ENCODE measurements at places on chromosomes 6 and 20.

DNA sequence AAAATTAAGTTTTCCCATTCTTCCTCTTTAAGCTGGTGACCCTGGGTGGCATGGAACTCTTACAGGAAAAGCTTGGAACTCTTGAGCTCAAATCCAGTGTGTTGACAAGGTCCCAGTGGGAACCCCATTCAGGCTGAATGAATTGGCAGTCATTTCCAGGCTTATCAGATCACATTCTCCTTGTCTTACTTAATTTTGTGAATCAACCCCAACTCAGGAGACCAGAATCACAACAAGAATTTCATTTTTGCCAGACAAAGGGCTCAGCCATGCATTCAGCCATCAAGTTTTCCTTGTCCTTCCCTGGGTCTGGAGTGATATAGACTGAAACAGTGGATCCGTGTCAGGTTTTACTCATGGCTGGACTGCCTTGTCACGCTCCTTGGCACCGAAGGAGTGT is 92.1 kb upstream of the EEF1E1 start:
- DNase-seq: no peak

DNA sequence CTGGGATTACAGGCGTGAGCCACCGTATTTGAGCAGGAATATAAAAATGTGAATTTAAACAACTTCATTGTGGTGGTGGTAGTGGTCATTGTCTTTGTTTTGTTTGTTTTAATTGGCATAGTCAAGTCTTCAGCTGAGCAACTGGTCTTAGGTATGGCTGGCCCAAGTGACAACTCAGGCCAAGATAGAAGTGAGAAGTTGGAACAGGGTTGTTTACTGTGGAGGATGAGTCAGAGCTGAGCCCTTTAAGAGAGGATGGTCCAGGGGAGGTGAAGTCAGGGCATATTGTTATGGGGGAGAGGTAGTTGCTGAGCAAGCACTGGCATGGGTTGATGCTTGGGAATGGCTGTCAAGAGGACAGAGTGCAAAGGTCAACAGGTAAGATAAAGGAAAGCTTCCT is 308.2 kb downstream of the FARS2 start:
- no peak for DNase-seq

DNA sequence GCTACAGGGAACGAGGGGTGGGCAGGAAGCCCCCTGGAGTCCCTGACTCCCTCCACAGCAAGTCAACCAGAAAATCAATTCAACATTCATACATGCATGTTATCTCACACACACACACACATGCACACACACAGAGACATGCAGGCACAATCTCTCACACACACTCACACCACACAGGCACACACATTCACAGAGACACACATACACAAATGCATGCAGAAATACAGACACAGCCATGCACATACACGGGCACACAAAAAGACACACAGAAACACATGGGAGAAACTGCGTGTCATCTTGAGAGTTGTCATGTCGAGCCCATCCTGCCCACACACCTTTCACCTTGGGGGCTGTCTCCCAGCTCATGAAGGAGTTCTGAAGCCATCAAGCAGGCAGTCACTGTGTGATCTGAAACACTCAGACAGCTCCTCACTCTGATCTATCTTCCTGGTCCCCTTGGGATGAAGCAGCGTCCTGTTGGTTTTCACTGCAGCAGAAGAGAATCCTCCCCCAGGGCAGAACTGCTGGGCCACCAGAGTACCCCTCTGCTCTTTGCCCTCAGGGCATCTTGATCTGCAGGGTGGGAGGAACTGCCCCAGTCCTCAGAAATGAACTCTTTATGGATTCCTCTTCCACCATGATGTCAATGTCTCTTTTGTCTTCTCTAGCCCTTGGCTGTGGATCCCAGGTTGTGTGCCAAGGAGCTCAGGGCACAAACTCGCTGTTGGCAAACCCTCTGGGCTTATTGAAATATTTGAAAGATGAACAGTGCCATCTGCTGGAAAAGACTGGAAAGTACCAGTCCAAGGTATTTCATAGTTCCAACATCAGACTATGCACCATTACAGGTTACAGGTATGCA is 8.8 kb downstream of the RAET1L start:
- DNase-seq: peak; percentile 72

GRCh38 chr20:34033903-34034302 is 40.2 kb downstream of the RALY start:
- no peak for DNase-seq

- DNase-seq: peak; percentile 90
Observed at GRCh38 chr20:4573564-4574355, 147.9 kb upstream of the PRND start.

- no peak for DNase-seq
Observed at GRCh38 chr6:121934451-121934850, 465.0 kb upstream of the HSF2 start.

DNA sequence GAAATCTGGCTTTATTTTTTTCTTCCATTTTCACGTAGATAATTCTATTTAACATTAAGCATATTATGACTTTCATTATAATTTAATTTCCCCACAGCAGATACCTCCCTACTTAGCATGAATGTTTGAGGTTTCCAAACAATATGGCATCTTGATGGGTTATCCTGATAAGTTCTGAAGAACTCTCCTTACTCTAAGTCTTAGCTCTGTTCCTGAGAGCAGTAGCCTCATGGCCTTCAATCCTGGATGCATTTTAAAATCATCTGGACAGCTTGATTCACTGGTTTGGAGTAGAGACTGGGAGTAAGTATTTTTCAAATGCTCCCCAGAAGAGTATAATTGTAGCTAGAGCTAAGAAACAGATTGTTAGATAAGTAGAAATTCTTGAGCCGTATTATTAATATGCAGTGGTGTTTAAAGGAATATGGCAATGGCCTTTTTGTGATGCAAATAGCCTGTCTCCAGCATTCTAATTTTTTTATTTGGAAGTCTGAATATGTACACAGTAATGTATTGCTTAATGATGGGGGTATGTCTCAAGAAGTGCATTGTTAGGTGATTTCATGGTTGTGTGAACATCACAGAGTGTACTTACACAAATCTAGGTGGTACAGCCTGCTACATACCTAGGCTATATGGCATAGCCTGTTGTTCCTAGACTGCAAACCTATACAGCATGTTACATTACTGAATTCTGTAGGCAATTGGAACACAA is 110.5 kb upstream of the EEF1E1 start:
- no peak for DNase-seq

- no peak for DNase-seq
Observed at GRCh38 chr6:1630771-1631217, 21.1 kb downstream of the FOXC1 start.

DNA sequence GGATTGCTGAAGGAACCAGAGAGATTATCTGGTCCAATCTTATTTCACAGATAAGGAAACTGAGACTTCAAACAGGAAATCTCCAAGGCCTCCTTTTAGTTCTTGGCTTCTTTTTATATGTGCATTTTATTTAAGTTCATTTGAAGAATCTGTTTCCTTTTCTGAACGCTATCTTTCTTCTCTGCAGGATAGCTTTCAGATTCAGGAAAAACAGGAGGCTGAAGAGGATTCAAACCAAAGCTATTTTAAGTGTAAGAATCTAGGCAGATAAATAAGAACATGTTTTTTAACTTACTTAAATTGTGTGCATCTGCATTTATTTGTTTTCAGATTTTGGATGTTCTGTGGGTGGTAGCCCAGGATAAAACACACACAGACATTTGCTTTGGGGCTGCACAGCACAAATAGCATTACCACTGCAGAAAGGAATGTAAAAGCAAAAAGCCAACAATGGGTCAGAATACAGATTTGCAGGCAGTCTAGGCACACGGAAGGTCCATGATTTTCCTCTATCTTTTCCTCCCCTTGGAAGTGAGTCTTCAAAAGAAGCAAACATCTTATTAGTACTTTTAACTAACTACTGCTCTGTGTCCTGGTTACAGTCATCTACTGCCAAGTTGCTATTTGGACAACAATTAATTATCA is 188.8 kb upstream of the TBX18 start:
- no peak for DNase-seq

- DNase-seq: no peak
Observed at GRCh38 chr20:37907330-37907676, 4.4 kb downstream of the VSTM2L start.

- no peak for DNase-seq
Observed at GRCh38 chr6:66328200-66328599, 621.2 kb upstream of the EYS start.

GRCh38 chr6:73671911-73672685 is 18.3 kb upstream of the SLC17A5 start:
- DNase-seq: no peak

DNA sequence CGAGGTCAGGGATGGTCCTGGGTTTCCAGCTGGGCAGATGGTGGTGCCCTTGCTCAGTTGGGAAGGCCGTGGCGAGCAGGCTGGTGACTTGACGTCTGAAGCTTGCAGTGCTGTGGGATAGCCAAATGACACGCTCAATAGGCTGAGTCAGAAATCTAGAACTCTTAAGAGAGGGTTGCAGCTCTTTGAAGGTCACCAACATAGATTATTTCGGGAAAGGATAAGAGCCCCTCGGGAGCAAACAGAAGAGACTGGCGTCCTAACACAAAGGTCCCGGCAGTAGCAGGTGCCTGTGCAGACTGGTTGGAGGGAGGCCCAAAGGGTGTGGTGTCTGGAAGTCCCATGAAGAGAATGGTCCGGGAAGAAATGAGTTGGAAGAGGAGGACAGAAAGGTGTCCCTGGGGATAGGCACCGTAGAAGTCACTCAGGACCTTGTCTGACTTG is 18.4 kb downstream of the PKIG start:
- DNase-seq: no peak

DNA sequence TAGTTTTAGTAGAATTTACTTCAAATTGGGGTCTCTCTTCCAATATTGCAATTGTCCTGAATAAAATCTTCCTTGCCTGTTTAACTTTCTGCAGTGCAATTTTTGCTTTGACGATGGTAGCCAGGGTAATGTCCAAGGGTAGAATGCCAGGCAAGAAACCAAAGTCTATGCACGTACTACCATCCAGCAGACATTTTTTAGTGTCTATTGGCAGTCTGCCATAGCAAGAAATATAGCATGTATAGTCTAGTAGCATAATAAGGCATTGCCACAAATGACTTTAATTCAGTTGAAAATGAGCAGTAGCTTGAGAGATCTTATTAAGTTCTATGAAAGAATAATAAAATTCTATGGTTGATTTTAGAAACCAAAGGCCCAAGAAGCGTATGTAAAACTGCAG is 62.3 kb upstream of the KCNQ5 start:
- DNase-seq: no peak

GRCh38 chr20:24507182-24507853 is 37.9 kb downstream of the SYNDIG1 start:
- DNase-seq: no peak

DNA sequence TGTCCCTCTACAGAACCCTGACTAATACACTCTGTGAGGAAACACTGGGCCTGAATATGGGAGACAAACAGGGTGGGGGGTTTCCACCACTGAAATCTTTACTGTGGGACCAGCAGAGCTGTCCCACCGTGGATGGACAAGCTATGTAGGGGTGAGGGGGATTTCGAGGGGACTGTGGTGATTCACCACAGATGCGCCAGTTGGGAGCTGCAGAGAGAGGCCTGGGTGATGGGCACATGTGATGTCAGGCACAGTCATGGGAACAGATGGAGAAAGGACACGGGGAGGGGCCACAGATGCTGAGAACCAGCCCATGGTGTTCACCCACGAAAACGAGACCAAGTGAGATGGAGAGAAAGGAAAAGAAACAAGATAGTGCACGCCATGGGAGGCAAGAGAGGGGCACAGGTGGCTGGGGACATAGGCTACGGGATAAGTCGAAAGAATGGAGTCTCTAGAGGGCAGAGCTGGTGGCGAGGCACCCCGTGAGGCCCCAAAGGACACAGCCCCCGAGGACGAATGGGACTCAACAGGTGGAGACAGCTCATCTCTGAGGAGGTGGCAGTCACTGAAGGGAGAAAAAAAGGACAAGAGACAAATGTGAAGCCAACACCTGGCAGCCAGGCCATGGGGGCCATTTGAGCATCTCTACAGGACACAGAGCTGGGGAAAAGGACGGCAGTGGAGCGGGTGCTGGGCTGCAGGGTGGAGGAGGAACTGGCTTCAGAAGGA is 10.5 kb upstream of the RAMACL start:
- DNase-seq: no peak

GRCh38 chr6:19841181-19841580 is 4.0 kb downstream of the ID4 start:
- no peak for DNase-seq

DNA sequence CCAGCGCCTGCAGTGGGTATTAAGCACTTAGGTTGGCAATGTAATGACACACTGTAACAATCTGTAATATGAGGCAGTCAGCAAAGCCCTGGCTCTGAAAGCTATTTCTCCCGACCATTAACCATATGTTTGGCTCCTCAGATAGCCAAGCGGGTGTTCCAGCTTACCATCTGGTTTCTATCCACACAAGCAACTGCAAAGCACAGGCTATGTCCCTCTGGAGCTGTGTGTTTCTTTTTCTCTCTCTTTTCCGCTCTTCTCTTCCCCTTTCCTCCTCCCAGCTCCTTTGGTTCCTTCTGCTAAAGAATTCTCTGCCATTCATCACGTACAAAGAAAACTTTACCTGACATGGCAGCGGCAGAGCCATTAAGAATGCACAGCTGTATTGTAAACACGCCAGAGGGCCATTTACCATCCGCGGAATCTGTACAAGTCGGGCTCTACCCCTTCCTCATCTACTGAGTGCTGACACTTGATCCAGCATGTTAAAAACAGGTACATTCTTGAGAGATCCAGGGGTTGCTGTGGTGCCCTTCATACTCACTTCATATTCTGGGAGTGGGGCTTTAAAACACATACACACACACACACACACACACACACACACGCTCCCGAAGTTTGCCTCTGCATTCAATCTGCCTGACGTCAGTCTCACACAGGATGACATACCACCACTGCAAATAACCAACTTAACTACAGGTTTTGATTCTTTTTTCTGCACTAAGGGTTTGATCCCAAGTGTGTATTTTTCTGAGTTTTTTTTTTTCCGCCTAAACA is 77.2 kb downstream of the BACH2 start:
- no peak for DNase-seq

- DNase-seq: no peak
Observed at GRCh38 chr6:88296694-88297093, 130.5 kb upstream of the CNR1 start.

DNA sequence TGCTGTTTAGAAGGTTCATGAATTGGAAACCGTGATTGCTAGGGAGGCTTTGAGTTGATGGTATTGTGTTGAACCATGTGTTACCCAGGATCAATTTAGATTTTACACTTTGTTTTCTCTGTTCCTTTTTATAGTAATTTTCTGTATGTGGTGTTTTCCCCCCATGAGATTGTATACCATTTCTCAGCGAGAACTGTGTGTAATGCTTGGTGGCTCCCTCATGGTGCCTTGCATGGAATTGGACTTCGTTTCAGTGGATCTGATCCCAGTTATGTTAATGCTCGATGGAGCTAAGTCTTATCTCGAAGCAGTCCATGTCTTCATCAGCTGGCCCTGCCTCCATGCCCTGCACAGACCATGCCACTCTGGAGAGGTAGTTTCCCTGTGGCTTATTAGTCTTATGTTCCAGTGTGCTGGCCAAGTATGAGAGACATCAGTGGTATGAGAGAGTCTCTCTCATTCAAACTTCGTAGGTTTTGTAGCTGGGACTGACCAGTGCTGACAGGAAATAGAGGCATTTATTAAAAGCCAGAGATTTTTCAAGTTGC is 18.7 kb downstream of the PTPN1 start:
- no peak for DNase-seq

GRCh38 chr6:161246725-161247124 is 27.1 kb downstream of the AGPAT4 start:
- DNase-seq: no peak

- DNase-seq: no peak
Observed at GRCh38 chr6:9233686-9234085, 798.3 kb upstream of the SLC35B3 start.

- DNase-seq: no peak
Observed at GRCh38 chr6:73030791-73031782, 194.2 kb downstream of the KHDC1L start.
